ENCODE measurements at places on chromosomes 16 and 17.

DNA sequence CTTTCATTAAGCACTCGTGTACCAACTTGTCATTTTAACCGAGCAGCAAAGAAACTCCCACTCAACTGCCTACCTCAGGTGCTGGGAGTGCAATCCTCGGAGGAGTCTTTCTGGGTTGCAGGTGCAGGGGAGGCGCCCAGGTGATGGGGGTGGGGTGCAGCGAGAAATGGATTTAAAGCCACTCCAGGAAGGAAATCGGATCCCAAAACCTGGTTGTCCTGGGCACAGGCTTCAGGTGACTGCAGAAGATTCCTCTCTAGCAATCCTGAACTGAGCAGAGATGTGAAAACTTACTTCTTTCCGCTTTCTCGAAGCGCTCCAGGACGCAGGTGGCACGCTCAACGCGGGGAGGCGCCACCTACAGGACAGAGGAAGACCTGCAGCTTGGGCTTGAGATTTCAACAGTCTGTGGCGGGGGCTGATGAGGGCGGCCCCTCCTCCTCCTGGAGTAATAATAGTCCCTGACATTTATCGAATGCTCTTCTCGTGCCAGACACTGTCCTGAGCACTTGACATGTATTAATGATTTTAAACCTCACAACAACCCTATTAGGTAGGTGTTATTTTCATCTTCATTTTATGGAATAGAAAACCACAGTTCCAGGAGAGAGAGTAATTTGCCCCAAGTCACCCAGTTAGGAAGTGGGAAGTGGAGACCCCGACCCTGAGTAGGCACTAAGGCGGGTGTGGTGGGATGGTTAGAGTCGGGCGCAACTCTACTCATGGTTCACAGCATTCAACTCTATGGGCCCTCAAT, 27.2 kb upstream of the SKAP1 start:
- DNase-seq, result peak; percentile 34

DNA sequence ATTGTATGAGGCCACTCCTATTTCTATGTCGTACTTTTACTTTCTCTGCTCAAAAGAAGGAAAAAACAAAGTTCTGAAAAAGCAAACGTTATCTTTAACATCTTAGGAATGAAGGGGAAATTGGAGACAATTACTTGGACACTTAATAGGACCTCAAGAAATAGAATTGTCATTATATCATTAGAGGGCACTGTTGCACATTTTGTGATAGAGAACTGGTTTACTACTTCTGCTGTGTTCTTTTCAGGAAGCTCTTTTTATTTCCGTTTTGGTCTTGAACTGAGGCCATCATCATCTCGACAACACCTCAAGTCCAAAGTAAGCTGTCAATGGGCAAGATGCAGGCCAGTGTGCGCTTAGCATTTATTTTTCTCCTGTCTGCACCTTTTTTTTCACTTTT, 14.6 kb downstream of the COG4 start:
- no peak for DNase-seq

DNA sequence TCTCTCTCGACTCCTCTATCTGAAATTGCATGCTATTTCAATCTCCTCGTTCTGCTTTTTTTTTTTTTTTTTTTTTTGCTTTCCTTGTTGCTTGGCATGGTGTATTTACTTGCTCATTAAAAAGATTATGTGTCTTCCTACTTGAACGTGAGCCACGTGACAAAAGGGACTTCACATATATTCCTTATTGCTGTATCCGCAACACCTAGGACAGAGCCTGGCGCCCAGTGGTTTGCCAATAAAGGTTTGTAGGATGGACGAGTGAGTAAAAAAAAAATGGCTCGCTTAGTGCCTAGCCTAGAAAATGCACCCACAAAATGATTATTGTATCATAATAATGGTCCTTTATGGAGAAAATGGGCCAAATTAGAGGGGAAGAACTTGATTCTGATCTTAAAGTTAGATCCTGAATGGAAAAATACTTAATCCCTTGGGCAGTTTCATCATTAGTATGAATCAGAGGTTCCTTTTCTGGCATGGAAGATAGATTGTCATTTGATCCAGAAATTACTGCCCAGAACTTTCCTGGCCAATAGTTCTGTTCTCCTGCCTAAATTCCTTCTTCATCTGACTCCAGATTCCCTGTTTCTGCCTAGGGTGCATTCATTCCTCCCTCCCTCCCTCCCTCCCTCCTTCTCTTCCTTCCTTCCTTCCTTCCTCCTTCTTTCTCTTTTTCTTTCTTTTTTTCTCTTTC, 13.6 kb upstream of the TMEM220 start:
- peak; percentile 24 for DNase-seq

DNA sequence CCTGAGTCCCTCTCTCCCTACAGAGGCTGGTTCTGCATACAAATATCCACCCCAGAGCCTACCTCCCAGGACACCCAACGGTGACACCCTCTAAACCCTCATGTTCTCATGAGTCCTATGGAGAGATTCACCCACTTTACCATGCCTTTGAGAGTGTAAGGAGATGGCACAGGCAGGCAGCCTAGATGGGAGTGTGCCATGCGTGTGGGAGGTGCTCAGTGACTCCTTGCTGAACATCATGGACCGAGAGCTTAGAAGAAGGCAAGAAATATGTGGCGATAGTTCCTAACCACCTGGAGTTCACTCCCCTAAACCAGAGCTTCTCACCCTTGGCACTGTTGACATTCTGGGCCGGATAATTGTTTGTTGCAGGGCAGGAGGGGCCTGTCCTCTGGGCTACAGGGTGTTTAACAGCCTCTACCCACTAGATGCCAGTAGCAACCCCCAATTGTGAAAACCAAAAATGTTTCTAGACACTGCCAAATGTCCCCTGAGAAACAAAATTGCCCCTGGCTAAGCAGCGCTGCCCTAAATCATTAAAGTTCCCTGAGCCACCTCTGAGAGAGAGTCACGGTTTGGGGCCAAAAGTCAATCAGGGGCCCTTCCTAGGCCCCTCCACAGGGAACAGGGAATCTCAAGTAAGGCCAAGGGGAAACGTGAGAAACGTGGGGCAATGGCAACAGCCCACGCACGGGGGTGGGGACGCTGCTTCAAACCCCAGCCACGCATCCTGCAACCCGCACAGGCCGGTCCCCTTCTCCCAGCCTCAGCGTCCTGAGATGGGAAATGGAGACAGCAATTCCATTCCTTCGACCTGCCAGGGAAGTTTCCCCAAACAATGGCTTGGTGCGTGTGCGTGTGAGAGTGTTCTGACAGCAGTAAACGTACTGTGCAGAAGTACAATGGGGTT, 66.8 kb downstream of the C16orf78 start:
- DNase-seq, result no peak

DNA sequence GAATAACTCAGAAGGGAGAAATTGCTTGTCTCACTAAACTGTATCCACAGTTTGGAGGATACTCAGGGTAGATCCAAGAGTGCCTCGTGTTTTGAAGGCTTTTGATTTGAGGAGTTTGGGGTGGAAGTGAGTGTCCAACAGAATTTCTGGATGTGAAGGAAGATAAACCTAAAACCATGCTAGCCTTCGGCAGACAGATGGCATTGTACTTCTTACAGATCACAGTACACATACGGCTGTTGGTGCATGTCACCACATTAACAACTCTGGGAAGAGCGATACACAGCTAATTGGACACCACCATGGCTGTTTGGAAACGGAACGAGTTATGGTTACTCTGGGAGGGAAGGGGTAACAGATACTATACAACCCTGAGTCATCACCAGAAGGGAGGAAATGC, 420.4 kb downstream of the GRIN2A start:
- no peak for DNase-seq

- DNase-seq, result no peak
Measured at GRCh38 chr16:53839150-53839549, 135.2 kb downstream of the FTO start.

GRCh38 chr16:56990407-56991286, 1.3 kb downstream of the NLRC5 start:
- DNase-seq, result no peak

DNA sequence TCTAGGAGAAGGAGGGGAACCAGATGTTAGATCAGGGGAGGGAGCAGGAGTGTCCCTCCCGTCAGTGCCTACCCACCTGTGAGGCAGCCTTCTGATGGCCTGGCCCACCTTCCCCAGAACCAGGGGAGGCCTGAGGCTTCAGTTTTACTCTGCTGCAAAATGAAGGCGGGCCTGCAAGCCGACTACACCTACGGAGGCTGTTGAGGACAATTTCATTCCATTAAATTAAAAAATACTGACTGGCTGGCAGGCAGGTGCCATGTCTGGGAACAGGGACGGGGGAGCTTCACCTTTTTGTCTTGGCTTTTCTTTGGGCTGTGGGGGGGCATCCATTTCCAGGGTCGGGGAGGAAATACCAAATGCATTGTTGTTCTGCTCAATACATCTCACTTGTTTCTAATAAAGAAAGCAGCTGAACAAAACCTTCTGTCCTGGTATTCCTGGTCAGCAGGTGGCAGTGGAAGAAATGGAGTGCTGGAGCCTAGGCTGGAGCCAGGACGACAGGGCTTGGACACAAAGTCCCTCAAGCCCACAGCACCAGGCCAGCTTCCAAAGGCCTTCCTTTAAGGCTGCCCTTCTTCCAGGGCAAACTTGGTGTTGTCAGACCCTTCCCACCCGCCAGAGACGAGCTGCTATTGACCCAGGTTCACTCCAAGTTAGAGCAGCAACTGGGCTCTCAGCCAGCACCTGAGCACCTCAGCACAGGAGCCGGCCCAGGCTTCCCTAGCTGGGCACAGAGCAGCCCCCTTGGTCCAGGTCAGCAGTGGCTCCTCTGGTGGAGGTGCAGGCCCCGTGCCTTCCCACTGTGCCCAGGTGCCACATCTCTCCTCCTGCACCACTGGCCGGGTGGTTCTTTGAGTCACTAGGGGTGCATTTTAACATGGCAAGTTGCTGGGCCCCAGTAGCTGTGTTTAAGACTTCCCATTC, 23.5 kb downstream of the PLCD3 start:
- DNase-seq, result no peak

DNA sequence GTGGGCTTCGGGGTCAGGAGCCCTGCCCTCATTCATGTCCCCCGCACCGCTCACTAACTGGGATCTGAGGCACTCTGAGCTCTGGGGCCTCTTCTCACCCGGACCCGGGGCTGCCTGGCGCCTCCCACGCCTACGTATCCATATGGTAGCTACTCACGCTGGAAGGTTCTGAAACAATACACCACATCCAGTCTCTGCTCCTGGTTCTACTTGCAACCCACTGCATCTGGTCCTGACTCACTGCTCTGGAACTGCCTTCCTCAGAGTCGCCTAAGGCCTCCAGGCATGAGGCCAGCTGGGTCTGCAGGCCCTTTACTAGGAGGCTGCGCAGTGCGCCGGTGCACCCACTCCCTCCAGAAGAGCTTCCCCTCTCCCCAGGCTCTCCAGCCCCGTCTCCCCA, 18.1 kb downstream of the USP36 start:
- peak; percentile 91 for DNase-seq

- no peak for DNase-seq
Measured at GRCh38 chr17:58081646-58082340, 1.4 kb upstream of the DYNLL2 start.

DNA sequence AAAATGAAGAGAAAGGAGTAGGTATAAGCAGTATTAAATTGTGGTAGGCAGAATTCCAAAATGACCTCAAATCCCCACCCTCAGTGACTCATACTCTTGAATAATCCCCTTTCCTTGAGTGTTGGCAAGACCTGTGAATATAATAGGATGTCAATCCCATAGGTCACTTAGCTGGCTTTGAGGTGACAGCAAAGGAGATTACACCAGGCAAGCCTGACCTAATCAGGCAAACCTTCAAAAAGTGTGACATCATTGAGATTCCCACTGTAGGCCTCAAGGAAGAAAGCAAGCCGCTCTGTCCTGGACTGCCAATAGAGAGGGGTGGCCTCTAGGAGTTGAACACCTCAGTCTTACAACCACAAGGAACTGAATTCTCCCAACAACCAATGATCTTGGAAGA, 535.2 kb downstream of the RBFOX1 start:
- DNase-seq, result no peak

DNA sequence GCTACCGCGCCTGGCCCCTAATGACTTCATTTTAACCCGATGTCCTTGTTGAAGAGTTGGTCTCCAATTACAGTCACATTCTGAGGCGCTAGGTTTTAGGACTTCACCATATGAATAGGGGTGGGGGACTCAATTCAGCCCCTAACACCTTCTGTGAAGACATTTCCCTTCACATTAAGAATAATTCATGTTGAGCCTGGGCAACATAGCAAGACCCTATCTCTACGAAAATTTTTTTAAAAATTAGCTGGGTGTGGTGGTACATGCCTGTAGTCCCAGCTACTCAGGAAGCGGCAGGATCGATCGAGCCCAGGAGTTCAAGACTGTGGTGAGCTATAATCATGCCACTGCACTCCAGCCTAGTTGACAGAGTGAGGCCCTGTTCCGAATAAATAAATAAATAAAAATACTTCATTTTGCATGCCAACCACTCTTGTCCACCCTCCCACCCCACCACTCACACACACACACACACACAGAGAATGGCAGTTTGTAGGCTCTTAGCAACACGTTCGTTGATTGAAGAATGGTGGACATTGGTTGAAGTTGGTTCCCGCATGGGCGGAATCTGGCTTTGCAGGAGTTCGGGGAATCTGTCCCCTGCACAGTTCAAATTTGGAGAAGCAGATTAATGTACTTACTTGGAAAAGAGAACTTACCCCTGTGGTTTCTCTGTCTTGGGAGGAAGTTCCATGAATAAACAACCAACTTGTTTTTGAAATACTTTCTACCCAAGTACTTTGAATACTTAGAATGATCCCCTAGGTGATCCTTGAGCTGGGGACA, 27.8 kb upstream of the TVP23A start:
- no peak for DNase-seq

DNA sequence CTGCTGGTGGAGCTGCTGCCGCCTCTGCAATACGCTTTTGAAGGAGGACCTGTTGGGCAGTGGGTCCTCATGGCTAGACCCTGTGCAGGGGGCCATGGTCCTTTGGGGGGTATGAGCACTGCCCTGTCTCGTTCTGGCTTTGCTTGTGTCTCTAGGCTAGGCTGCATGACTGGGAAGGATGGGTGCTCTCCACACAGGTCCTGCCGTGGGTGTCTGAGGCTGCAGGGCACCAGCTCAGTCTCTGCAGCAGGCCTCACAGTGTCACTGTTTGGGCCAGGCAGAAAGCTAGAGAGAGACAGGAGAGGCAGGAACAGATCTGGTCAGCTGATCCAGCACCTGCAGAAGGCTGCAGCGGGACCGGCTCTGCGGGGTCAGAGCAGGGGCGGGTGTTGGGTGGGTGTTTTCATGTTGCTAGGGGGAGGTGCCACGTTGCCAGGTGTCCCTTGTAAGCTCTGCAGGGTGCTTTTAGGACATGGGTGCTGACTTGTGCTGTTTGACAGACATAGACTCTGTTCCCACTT, 111.4 kb downstream of the SNX29 start:
- no peak for DNase-seq
